ENCODE measurements at places on chromosomes 6 and 20. TPM values are rescaled to one million over a fixed set of nuclear protein-coding genes. Genes with fewer than 3 reads are reported as not detected.

DUSP22 gene
- 57.4 TPM for total RNA-seq

SOBP gene
- total RNA-seq, result 13.6 TPM

DNA sequence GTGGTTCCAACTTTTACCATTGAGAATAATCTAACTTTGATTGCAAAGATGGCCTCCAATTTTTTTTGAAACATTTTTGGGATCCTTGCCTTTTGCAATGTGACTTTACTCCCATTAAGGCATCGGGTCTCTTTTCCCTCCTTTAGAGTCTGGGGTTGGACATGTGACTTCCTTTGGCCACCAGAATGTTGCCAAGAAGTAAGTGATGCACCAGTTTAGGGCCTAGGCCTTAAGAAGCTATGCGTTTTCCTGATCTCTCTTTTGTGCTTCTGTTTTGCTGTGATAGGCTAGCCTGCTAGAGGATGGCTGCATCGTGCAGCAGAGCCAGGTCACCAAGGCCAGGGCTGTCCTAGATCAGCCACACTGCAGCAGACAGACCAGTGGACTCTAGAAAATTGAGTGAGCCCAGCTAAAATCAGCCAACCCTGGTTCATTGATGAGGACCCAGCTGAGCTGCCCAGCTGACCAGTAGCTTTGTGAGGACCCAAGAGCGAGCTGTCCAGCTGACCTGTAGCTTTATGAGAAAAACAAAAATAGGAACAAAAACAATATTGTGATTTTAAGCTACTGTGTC, 594.0 kb upstream of the JAG1 start:
- no peak for DNase-seq

- no peak for DNase-seq
These were observed 39.2 kb downstream of the CYP24A1 start for GRCh38 chr20:54134445-54135220.

GRCh38 chr6:161168281-161168891, 105.5 kb downstream of the AGPAT4 start:
- DNase-seq, result no peak

- DNase-seq, result no peak
These were observed 662.1 kb upstream of the ID4 start for GRCh38 chr6:19175023-19175422.

EYS gene
- not detected for total RNA-seq

GRCh38 chr6:11615214-11615602, 77.7 kb downstream of the TMEM170B start:
- no peak for DNase-seq

DNA sequence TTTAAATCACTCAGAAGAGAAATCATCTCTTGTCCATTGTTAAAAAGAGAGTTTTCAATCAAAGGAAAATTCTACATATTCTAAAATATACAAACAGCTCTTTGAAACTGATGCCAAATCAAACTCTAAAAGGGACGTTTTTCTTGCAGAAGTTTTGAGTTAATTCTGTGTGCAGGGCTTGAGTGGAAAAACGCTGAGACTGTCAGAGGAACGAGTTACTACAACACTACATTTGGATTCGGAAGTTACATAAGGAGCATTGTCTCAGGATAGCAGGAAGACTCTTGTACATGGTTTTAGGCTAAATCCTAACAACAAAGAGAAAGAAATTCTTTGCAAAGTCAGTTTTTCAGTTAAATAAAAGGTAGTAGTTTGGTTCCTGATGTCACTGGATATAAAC, 155.7 kb upstream of the SUPT3H start:
- DNase-seq, result no peak

NR2E1 gene
- not detected for total RNA-seq

DNA sequence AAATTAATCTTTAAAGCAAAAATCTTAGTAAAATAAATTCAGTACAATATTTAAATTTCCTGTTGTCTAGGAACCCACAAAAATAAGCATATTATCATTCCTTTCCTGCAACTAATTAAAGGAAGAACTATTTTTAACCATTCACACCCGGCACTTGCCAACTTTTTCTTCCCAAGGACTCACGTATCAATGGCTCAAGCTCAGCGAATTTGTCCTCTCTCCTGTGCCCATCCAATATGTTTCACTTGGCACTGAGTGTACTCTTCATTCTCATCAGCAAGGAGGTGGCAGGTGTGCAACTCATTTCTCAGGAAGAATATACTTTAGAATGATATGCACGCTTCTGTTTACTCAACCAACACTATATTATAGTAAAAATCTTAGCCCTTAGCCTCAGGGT, 419.4 kb downstream of the C6orf118 start:
- DNase-seq, result no peak

GRCh38 chr6:44111434-44112417, 15.5 kb downstream of the MRPL14 start:
- no peak for DNase-seq

SLC22A16 gene
- total RNA-seq, result not detected

- DNase-seq, result no peak
These were observed at the start of gene WFDC13 for GRCh38 chr20:45701873-45702272. WFDC13 (plus strand) TSS chr20:45702038; CDS start chr20:45702124, 86 bp downstream.

DNA sequence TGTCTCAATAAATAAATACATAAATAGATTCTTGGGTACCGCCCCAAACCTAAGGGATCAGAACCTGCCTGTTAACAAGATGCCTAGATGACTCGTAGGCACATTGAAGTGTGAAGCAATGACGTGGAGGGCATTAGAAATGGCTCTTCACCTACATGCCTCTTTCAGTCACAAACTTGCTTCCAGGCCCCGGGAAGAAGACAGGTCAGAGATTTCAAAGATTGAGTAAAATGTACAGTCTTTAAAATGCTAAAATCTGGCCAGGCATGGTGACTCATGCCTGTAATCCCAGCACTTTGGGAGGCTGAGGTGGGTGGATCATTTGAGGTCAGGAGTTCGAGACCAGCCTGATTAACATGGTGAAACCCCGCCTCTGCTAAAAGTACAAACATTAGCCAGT, 480.8 kb upstream of the JARID2 start:
- no peak for DNase-seq

DNA sequence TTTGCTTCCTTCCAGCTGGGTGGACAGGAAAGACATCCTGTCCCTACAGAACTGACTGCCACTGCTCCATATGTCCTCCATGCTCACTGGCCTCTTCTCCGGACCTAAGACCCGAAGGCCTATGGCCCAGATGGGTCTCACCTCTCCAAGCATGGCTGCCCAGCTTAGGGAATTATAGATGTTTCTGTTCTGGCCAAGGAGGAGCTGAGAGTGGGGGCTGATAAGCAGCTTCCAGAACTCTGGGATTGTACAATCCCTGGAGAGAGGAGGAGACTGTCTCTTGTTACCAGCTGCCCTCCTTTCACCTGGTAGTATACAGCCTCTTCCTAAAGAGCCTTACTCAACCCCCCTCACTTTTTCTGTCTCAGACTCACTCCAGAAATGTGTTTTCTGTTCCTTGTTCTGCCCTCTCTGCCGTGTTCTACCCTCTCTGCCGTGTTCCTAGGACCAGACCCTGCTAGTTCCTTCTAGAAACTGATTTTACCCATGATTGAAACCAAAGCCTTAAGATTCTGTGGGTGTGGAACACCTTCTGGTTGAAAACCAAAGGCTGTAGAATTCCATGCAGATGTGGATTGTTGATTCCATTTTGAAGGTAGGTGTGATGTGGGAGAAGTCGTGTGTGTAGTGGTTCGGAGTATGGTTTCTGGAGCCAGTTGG, 28.7 kb downstream of the ANKS1A start:
- DNase-seq, result no peak

Measured in left cardiac atrium (tissue), 4 donors.